Stimulated activated CD8-positive, alpha-beta memory T cell treated with anti-CD3 and anti-CD28 coated beads, Interleukin-7, amount 100 ng/mL, for 1 hour (primary cell): ENCODE measurements at places on chromosomes 5 and 9.

DNA sequence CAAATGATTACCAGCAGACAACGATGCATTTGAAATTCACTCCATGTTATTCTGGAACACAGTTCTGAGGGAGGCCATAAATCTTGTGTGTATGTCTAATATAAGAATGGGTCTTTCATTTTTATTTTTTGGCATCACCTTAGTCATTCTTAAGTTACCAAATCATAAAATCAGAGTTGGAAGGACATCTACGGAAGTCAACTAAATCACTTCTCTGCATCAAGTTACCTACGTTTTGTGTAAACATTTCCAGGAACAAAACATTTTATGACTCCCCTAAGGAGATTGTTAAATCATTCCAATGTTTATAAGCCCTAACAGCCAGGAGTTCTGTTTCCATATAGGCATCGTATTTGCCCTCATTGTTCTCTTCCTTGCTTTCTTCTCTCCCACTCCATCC lies 378.2 kb downstream of the FAM170A start:
- no peak for DNase-seq

DNA sequence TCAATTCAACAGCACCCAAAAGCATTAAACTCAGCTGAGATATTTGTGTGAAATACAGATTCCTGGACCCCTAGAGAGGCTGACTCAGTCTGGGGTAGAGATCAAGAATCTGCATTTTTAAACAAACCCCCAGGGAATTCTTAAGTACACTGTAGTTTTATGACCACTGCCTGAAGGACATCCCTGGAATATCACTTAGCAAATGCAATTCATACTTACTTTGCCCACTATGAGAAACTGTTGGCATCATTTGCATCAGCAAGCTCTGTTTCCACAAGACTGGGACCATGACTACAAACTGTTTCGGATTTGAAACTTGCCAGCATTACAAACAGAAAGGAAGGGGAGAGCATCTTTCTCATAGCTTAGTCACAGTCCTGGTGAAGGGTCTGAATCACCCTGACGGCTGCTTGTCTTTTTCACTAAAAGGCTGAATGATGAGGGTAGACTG lies 63.7 kb downstream of the MLLT3 start:
- DNase-seq, result no peak

DNA sequence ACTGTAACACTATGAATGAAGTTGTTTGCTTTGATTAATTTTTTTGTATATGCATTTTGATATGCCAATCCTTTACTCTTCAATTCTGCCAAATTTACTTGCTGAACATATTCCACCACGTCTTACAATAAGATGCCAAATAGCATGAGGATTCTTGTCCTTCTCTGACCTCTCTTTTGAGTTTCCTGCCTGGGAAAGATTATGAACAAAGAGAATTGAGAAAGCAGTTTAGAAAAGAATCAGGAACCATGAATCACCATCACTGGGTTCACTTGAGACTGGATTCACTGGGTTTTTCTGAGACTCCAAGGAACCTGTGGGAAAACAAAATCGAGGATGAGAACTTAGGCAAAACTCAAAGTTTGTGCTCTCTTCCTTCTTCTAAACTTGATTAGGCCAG lies 256.5 kb downstream of the CETN3 start:
- DNase-seq, result no peak

DNA sequence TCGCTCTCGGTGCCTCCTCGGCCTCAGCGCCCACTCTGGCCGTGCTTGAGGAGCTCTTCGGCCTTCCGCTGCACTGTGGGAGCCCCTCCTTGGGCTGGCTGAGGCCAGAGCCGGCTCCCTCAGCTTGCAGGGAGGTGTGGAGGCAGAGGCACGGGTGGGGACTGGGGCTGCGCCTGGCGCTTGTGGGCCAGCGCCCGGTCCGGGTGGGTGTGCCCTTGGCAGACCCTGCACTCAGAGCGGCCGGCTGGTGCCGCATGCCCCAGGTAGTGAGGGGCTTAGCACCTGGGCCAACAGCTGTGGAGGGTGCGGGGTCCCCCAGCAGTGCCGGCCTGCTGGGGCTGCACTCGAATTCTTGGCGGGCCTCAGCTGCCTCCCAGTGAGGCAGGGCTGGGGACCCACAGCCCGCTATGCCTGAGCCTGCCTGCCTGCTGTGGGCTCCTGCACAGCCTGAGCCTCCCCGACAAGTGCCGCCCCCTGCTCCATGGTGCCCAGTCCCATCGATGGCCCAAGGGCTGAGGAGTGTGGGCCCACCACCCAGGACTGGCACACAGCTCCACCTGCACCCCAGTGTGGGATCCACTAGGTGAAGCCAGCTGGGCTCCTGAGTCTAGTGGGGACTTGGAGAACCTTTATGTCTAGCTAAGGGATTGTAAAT lies 2085.2 kb upstream of the ACO1 start:
- DNase-seq, result no peak

- no peak for DNase-seq
These were observed 86.6 kb upstream of the FAM120A start for GRCh38 chr9:93364734-93365426.

GRCh38 chr5:95827892-95828246 lies 5.3 kb upstream of the GLRX start:
- no peak for DNase-seq

- no peak for DNase-seq
These were observed 989.8 kb downstream of the TLE1 start for GRCh38 chr9:80699511-80699998.

DNA sequence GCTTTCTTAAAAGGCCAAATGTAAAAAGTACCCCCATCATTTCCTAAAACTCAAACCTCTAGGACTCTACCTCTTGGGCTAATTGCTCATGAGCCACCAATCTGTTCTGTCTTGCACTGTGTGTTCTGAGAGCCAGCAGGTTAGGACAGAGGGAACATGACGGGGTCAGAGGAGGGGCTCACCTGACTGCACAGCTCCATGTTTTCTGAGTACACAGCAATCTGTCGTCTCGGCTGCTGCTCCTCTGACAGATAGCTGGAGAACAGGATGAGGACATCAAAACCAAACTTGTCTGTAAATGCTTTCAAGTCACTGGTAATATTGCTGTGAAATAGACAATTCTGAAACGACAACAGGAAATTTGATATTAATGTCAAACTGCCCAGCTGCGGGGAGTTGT lies 50.9 kb upstream of the PCA3 start:
- no peak for DNase-seq

GRCh38 chr9:114496011-114496410 lies 9.3 kb downstream of the WHRN start:
- DNase-seq, result no peak

DNA sequence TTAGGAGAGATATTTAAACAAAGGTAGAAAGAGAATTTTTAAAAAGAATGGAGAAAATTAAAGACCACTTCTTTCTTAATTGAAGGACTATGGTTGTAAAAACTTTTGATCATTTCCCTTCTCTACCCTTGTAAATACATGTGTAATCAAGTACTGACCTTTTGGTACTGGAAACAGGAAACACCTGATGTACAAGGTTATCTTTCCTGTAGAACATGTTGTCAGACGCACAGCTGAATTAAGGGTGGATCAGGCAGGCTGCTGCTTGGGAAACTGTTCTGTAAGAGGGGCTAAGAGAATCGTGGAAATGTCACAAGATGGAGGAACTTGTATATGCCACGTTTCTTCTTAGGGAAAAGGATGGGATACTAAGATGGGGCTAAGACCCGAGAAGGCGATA lies 341.6 kb downstream of the ZNF608 start:
- no peak for DNase-seq

- no peak for DNase-seq
These were observed 222.3 kb downstream of the GLIS3 start for GRCh38 chr9:4077499-4078102.

- no peak for DNase-seq
These were observed 1844.3 kb downstream of the MAT2B start for GRCh38 chr5:165349735-165350134.
